ENCODE measurements at places on chromosomes 12 and 14.

GRCh38 chr12:1738446-1738845, 47.6 kb downstream of the ADIPOR2 start:
- no peak for DNase-seq

DNA sequence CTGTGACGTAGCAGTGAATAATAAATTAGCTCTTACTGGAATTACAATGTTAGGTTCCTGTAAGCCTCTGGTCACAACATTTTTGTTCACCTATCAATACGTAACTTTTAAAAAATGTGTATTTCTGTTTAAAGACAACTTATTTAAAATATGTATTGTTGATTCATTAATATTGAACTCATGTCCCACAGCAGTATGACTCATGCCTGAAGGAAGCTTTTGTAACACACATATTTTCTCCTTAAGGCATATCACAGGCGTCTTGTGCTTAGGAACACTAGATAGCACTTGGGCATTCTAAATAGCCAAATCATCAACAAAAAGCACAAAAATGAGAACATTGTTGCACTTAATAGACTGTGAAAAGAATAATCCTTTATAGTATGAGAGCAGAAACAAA, 92.5 kb downstream of the GPHN start:
- no peak for DNase-seq

DNA sequence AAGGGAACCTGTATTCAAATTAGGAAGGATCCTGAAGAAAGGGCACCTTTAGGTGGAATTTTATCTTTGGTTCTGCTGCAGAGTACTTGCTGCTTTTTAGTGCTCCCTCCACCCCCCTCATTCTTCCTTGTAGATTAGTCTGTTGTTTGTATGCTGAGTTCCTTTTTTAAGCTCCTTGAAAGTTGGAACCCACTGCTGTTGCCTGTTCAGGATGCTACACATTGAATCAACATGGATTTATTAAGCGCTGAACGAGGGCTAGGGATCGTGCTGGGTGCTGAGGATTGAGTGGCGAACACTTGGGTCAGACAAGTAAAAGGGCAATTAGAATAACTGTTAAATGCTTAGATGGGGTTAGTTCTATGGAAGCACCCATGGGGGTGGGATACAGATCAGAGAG, 884 bp upstream of the AMN1 start:
- no peak for DNase-seq

DNA sequence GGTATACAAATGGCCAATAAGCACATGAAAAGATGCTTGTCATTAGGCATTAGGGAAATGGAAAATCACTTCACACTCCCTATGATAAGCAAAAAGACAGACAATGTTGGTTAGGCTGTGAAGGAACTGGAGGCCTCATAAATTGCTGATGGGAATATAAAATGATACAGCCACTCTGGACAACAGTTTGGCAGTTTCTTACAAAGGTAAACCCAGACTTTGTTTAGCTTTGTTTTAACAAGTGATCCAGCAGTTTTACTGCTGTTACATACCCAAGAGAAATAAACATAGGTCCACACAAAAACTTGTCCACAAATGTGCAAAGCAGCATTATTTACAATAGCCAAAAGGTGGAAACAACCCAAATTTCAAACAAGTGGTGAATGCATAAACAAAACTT, 5.4 kb downstream of the RPS6KA5 start:
- no peak for DNase-seq

- DNase-seq, result no peak
Measured at GRCh38 chr12:26768611-26769603, 64.1 kb downstream of the ITPR2 start.

- no peak for DNase-seq
Measured at GRCh38 chr12:115398311-115398781, 714.4 kb upstream of the TBX3 start.

GRCh38 chr12:6956021-6956727, 5.0 kb downstream of the PTPN6 start:
- DNase-seq, result peak; percentile 68

- no peak for DNase-seq
Measured at GRCh38 chr12:38516418-38516817, 199.8 kb downstream of the ALG10B start.

GRCh38 chr12:124725597-124726237, 137.9 kb downstream of the SCARB1 start:
- DNase-seq, result no peak

- no peak for DNase-seq
Measured at GRCh38 chr12:53252349-53252916, 15.7 kb upstream of the ESPL1 start.

DNA sequence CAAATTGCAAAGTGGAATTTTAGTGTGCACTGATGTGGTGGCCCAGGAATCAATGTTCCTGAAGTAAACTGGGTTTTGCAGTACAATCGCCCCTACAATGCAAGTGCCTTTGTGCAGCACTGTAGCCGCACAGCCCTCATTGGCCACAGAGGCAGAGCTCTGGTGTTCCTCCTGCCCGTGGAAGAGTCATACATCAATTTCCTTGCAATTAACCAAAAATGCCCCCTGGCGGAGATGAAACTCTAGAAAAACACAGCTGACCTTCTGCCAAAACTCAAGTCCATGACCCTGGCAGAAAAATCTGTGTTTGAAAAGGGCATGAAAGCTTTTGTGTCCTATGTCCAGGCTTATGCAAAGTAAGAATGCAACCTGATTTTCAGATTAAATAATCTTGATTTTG, 117.9 kb upstream of the PRB2 start:
- DNase-seq, result no peak

DNA sequence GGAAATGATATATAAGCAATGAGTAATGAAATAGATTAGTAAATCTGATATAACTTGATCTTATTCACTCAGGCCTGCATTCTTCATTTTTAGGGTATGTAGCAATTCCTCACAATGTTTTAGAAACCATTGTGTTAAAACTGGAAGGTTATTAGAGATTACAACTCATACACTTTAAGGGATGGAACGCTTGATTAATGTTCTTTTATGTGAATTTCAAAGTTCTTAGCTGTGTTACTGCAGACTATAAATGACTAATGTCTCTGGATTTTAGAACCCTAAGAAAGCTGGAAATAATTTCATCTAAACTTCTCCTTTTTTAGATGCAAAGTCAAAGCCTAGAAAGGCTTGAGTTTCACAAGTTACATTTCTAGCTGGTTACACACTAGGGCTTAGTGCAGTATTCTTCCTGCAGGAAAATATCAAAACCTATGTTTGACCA, 148.2 kb upstream of the CLEC14A start:
- DNase-seq, result no peak

DNA sequence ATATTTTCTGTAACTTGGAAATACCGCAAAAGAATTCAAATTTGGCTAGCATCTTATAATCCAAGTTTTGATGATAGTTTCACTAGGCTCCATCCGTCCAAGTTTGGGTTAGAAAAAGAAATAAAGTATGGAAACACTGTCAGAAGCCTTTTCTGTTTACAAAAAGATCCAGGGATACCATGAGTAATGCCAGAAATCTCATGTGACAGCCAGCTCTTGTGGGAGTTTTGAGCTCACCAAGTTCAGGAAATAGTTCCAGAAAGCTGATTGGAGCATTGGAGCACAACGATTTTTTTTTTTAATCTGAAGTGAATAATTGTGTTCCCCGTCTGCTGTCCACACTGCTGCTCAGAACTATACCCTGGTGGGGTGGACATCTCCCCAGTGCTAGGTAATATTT, 229.7 kb upstream of the NPAS3 start:
- DNase-seq, result no peak

DNA sequence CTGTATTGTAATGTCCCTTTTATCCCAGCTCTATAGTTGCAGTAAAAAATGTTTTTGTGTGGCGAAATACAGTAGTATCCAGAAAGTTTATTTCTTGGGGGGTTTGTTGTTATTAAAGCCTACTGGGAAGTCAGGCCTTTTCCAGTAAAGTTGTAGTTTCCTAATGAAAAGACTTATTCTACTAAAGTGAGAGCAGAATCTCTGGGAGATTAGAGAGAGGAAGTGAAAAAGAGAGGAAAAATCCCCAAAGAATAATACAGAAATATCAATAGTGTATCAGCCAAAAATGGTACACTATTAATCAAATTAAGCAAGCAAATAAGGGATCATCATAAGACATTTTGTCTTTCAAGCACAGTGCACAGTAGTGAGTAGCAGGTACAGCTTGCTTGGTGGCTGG, 46.3 kb upstream of the ATXN7L3B start:
- DNase-seq, result no peak

- DNase-seq, result no peak
Measured at GRCh38 chr12:113230315-113231234, 9.3 kb downstream of the TPCN1 start.

- no peak for DNase-seq
Measured at GRCh38 chr12:1470051-1470450, 124.3 kb downstream of the FBXL14 start.

GRCh38 chr14:75972801-75973421, 8.9 kb downstream of the TGFB3 start:
- no peak for DNase-seq

DNA sequence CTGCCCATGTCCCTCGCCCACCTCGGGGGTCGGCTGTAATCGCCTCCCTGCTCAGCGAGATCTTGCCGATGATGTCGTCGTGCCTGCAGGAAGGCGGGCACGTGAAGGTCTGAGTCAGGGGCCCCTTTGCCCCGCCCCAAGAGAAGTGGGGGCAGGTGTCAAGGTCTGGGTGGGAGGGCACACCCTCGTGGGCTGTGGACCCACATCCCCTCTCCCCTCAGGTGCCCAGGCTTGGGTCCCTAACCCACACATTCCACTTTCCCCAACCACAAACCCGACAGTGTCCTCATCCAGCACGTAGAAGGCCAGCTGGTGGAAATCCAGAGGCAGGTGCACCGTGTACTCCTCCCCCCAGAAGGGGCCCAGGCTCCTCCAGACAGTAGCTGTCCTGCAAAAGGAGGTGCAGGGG, 7.8 kb downstream of the RASAL1 start:
- DNase-seq, result no peak

DNA sequence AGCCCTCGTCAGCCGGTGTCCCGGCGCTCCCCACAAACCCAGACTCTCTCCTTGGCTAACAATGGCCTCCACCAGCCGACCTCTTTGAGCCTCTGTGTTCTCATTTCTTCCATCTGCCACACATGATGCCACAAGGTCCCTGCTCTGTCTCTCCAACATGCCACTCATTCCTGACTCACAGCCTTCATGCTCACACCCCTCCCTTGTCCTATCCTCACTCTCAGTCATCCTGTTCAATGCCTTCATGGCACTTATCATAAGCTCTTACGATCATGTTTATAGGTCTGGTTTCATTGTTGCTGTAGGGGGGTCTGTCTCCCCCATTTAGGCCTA, 9.6 kb upstream of the SERPINA11 start:
- no peak for DNase-seq

DNA sequence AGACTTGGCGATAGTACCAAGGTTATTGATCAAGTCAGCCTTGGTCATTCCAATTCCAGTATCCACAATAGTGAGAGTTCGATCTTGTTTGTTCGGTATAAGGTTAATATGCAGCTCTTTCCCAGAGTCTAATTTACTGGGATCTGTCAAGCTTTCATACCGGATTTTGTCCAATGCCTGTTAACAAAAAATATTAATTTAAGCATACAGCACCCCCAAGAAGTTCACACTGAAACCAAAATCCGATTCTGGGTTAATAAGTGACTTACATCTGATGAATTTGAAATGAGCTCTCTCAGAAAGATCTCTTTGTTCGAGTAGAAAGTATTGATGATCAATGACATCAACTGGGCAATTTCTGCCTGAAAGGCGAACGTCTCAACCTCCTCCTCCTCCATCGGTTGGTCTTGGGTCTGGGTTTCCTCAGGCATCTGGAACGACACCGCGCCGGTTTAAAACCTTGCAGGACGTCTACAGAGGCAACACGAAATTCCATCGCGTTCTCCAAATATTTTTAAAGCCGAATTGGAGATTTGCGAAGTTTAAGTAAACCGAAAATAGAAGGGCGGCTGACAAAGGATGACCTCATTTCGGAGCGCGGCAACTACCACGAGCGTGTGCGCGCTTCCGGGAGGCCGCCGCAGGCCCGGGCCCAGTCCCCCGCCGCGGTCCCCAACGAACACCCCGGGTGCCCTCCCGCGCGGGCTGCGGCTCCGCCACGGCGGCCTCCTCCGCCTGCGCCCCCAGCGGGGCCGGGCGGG, 716 bp downstream of the HSP90AA1 start:
- no peak for DNase-seq

DNA sequence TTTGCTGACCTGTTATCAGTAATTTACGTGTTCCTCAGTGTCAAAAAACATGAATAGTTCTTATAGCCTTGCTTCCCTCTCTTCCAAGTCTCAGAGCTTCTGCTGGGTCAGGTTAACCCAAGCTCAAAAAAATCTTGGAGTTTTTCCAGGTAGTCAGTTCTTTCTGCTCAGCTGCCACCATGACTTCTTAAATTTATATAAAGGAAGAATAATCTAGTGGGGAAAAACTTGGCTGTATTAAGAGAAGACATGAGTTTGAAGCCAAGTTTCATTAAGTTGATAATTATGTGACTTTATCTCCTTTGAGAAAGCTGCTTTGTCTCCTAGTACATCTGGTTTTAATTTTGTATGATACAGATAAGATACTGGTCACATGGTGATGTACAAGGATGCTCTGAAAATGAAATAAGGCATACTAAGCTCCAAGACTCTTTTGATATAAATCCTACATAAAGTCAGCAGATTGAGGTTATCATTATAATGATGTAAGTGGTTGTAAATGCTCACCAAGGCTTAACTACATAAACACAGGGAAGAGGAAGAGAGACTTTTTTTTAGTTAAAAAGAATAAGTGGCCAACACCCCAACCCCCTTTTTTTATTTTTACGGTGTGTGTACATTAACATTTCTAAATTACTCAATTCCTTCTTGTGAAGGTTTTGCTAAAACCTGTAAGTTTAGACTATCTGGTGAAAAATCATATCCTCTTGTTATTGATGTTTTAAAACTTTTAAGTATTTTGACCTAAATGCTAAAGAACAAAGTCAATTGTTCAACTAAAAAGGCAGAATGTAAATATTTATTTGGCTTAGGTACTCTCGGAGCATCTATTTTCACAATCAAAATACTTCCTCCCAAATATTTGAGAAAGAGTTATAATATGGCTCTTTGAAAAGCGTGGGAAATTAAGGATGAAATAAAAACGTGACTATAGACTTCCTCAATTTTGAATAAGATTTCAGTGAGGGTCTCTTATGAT, 84.1 kb upstream of the SLC38A2 start:
- DNase-seq, result no peak

GRCh38 chr12:16955083-16955657, 349.2 kb upstream of the LMO3 start:
- DNase-seq, result no peak

- no peak for DNase-seq
Measured at GRCh38 chr12:4228122-4228580, 45.4 kb upstream of the CCND2 start.

GRCh38 chr12:116121453-116121871, 156.0 kb downstream of the MED13L start:
- no peak for DNase-seq

- DNase-seq, result no peak
Measured at GRCh38 chr14:61184112-61184511, 97.0 kb downstream of the TMEM30B start.

DNA sequence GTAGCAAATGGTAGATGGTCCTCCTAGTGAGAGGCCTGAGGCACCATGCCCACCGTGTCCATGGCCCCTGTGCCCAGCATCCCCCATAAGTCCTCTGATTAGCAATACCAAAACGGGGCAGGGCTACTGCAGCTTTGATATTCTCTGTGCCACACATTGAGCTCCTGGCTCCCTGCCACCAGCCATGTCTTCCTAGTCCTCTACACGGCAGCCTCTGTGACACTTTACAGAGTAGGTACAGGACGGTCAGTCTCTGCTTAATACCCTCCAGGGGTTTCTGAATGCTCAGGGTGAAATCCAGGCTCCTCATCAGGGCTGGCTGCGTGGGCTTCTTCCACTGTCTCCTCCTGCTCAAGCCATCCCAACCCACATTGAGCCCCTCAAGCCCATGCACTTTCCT, 8.0 kb downstream of the RBM19 start:
- DNase-seq, result no peak

GRCh38 chr12:4293299-4293965, 19.9 kb downstream of the CCND2 start:
- DNase-seq, result no peak
